Stimulated activated CD4-positive, alpha-beta T cell treated with anti-CD3 and anti-CD28 coated beads, Interleukin-4, amount 100 ng/mL, for 4 hours (primary cell): ENCODE measurements at places on chromosomes 6 and 20.

GRCh38 chr6:128230267-128230989 lies 290.0 kb downstream of the PTPRK start:
- no peak for DNase-seq

- DNase-seq = no peak
These were observed 94.4 kb upstream of the BMP2 start for GRCh38 chr20:6673071-6673470.

DNA sequence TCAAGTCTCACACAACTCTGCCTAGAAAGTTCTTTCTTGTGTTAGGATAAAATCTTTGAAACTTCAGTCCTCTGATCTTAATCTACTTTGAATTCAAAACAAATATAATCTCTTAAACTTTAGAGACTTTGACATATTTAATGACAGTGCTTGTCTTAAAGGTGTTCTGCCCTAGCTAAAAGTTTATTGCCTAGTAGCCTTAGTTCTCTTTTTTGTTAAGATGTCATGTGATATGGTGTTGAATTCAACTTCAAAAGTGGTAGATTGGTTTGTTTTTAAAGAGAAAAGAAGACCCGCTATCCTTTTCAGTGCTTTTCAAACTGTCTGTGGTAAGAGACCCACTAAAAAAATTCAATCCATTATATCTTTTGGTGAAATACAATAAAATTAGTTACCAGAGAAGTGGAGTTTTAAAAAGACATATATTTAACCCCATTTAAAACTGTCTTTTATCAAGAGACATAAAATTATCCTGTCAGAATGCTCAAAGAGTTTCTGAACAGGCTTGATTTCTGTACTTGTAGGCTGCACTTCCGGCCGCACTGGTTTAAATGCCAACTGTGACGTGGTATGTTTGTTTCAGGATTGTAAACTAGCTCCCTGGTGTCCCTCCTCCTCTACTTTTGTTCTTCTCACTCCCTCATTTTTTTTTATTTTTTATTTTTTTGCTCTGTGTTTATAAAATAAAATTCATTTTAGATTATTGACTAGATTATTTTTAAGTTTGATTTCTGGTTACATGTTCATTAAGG lies 76.5 kb downstream of the QKI start:
- DNase-seq = no peak

DNA sequence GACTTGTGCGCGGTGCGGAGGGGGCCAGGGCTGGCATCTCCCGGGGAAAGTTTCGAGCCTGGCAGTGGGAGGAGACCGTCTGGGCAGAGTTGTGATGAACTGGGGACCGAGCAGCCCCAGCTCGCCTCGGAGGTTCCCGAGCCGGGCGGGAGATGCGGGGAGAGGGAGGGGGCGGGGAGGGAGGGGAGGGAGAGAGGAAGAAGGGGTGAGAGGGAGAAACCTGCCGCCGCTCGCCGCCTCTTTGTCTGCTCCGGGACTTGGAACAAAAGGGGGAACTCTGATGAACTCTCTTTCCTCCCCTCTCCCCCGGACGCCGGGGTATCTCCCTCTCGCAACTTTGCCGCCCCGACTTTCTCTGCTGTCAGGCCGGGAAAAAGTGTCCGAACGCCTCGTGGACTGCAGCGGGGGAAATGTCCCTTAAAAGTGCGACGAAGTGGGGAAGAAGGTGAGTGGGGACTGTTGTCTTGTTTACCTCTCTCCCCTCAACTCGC lies 72.7 kb downstream of the SOX4 start:
- no peak for DNase-seq
